ENCODE measurements at places on chromosomes 6 and 20.

GRCh38 chr6:33505548-33506370 lies 51.4 kb downstream of the ZBTB9 start:
- no peak for DNase-seq

DNA sequence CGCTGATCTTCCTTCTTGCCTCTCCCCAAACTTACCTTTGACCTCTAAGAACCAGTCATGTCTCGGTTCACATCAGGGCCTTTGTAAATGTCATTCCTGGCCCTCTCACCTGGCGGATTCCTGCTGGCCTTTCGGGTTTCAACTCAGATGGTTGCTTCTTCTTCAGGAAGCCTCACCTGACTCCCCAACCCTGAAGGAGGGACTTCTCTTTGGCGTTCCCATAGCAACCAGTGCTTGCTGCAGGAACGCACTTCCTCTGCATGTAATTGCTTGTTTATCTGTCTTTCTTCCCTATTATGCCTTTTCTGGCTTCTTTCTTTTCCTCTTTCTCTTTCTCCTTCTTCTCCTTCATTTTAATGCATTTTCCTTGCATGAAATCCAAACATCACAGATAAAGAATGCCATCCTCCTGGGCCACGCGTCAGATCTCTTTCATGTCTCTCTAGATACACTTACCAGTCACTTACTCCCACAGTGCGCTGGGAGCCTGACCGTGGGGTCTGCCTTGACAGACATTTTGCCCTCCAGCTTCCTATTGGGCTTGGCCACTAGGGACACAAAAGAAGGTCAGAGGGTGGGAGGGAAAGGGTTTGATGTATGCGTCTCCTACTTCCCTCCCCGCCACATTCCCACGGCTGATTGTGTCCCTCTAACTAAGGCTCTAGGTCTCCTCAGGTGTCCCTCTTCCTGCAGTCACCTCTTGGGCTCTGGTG lies 295.7 kb upstream of the TSHZ2 start:
- DNase-seq, result no peak

DNA sequence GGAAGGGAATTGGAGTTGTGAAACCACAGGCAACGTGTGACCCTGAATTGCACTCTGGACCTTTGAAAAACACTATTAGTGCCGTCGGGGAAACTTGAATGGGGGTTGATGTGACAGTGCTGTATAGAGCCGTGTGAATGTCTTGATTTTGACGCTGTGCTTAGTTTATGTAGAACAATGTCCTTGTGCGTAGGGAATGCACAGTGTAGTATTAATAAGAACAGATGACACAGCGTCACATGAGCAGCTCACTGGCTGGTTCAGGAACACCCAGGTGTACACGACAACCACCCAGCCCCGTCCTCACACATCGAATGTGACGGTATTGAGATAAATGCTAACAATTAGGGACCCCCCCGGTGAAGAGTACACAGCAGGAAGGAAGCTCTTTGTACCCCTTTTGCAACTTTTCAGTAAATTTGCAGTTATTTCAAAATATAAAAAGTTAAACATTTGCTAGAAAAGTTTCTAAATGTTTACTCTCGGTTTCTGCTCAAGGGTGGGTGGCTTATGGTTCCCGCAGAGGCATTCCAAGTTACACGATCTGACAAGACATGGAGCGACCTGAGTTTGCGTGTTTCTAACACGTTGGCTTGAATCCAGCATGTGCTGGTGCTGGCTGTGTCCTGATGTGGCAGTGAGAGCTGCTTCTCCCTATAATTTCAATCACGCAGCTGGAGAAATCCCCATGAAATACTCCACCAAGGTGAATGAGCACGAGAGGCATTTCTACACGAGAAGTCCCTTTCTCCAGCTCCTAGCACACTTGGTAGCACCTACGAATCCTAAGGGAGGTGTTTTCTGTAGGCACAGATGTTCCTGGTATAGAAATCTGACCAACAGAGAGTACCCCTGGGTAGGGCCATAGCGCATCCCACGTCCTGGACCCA lies 208.0 kb upstream of the EXOC2 start:
- no peak for DNase-seq

DNA sequence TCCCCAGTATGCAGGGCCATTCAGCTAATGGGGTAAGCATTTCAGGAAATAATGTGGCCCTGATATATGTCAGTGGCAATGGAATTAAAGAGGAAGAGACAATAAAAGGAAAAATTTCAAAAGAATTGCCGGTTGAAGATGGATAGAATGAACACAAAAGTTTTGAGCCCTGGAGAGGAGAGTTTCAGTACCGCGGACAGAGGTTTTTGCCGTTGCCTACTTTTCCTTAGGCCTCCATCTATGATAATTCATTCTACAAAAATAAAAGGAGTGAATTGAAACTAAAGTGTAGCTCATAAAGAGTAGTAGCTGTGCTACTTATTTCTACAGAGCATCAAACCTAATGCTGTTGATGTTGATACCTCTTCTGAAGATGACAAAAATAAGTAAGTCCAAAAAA lies 140.7 kb downstream of the RNASET2 start:
- no peak for DNase-seq

DNA sequence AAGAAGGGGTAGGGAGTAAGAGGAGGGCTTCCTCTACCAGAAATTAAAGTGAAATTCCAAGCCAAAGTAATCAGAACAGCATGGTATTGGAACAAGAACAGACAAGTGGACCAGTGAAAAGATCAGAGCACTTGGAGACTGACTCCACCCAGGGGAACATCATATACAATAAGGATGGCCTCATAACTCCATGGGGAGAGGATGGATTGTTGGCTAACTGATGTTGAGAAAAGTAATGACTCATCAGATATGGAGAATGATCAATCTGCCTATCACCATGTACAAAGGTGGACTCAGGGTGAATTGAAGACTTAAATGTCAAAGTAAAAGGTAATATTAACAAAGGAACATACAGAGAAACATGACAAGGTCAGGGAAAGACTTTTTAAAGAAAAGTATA lies 12.8 kb downstream of the SLC22A3 start:
- no peak for DNase-seq

DNA sequence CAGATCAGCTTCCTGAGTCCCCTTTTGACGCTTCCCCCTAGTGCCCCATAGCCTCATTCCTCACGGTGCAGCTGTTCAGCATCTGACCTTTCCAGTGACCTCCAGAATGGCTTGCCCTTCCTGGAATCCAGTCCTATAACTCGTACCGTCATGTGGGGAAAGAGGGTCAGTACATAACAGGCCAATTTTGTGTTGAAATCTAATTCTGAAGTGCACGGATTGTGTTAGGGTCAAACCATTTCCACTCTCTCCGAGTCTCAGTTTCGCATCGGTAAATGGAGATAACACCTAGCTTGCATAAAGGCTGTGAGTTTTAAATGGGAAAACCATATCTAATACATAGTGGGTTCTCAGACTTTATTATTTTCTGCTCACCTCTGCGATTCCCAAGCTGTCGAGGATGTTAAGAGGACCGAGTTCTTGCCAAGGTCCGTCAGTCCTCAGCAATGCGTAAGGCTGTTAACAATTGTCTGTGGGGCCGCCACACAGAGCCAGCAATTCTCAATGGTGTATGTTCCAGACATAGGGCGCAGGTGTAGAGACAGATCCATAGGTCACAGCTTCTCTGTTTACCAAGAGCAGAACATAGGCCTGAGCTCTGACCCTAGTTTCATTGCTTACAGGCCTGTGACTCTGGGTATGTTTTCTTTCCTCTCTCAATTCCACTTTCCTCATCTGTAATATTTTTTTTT lies 45.5 kb upstream of the CCR6 start:
- no peak for DNase-seq

- no peak for DNase-seq
Observed at GRCh38 chr20:12411246-12411940, 493.7 kb downstream of the BTBD3 start.

- DNase-seq, result no peak
Observed at GRCh38 chr20:53706466-53707370, 113.1 kb upstream of the ZNF217 start.

GRCh38 chr6:25324066-25324762 lies 45.0 kb downstream of the CARMIL1 start:
- DNase-seq, result peak; percentile 23

DNA sequence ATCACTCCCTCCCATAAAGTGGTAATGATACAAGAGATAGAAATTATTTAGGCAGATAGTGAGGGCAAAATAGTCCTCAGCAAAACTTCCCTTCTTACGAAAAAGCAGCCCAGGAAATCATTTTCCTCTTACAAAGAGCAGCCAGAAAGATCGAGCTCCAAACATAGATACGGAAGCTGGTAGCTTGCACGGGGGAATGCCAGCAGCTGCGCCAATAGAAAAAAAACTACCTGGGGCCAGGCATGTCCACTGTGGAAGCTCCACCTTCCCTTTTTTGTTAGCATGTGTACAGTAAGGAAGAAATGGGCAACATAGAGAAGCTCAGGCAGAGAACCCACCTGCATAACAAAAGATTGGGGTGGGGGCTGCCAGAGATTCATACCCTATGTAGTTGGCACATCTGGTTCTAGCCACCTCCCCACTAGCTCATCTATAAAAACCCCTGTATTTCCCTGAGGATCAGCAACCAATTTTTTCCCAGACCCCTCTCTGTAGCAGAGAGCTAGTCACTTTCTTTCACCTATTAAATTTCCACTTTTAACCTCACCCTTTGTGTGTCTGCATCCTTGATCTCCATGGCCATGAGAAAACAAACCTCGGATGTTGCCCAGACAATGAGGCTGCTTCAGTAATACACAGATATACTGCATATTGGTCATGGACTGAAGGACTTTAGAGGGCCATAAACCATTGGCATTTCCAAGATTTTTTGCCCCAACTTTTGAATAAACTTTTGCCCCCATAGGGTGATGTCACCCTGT lies 52.1 kb downstream of the SOD2 start:
- DNase-seq, result no peak

GRCh38 chr6:166165558-166166313 lies 1.9 kb downstream of the TBXT start:
- DNase-seq, result no peak

Measured in HS-27A (cell line).